Kidney (tissue), 22 donors: ENCODE measurements at places on chromosomes 7 and 10.

- no peak for DNase-seq
- no peaks in the 10 kb centered on the region for H3K27me3 ChIP-seq
- H3K36me3 ChIP-seq, result no peaks in the 10 kb centered on the region
- H3K27ac ChIP-seq, result no peak overlapping the region
- no peak overlapping the region for H3K4me3 ChIP-seq
Measured at GRCh38 chr10:29630205-29631048, 4.3 kb downstream of the SVIL start.

- no peaks in the 10 kb centered on the region for H3K36me3 ChIP-seq
- H3K27ac ChIP-seq, result no peak overlapping the region
- no peak for DNase-seq
- no peaks in the 10 kb centered on the region for H3K27me3 ChIP-seq
- no peaks in the 10 kb centered on the region for H3K4me1 ChIP-seq
Measured at GRCh38 chr7:33477719-33478480, 348.5 kb downstream of the BBS9 start.

GRCh38 chr7:156494960-156495359, 145.6 kb upstream of the RNF32 start:
- no peaks in the 10 kb centered on the region for H3K36me3 ChIP-seq
- H3K4me1 ChIP-seq, result no peaks in the 10 kb centered on the region
- H3K27ac ChIP-seq, result no peak overlapping the region
- no peak overlapping the region for H3K4me3 ChIP-seq
- DNase-seq, result no peak

DNA sequence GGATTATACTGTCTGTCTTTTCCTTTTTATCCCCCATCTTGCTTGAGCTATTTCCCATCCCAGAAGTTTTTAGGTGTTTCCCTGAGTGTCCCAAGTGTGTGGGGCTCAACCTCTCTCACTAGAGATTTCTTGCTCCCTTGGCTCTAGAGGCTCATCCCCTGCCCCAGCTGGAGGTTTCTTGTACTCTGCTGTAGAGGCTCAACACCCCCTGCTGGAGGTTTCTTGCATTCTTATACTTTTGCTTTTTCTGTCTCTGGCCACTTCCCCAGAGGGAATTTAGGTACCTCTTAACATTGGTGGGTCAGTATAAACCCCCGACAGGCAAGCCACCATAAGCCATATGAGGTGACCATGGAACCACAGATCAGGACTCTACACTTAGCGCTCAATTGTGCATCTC, 114.2 kb upstream of the FAM3C start:
- no peak overlapping the region for H3K4me3 ChIP-seq
- no peaks in the 10 kb centered on the region for H3K36me3 ChIP-seq
- H3K27ac ChIP-seq, result no peak overlapping the region
- H3K27me3 ChIP-seq, result no peaks in the 10 kb centered on the region
